Iris pigment epithelial cell (primary cell): ENCODE measurements at places on chromosomes 12 and 14.

DNA sequence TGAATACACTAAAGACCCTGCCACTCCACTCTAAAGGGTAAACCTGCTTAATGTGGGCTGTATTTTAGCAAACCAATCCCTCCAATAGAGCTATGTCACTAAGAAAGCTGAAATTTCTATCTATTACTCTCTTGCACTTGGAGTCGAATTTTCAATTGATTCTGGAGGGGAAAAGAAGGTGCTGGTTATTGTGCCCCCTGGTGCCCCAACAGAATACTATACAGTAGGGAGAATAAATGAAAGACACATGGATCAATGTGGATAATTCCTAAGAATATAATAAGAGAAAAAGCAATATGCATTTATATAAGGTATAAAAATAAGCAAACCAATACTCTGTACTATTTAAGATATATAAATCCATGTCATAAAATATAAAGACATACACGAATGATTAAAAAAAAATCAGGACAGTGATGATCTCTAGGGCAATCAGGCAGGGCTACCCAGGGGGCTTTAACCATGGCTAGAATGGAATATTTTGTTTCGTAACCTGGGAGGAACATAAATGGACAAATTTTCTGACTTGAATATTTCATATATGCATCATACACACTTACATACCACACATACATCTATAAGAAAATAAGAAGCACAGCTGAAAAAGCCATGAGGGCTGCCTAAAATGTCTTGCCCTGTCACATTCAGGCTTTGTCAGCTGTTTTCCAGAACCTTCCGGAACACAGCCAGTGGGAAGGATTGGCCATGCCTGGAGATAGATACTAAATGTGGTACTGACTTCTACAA lies 54.4 kb downstream of the EFCAB11 start:
- DNase-seq: peak; percentile 41

DNA sequence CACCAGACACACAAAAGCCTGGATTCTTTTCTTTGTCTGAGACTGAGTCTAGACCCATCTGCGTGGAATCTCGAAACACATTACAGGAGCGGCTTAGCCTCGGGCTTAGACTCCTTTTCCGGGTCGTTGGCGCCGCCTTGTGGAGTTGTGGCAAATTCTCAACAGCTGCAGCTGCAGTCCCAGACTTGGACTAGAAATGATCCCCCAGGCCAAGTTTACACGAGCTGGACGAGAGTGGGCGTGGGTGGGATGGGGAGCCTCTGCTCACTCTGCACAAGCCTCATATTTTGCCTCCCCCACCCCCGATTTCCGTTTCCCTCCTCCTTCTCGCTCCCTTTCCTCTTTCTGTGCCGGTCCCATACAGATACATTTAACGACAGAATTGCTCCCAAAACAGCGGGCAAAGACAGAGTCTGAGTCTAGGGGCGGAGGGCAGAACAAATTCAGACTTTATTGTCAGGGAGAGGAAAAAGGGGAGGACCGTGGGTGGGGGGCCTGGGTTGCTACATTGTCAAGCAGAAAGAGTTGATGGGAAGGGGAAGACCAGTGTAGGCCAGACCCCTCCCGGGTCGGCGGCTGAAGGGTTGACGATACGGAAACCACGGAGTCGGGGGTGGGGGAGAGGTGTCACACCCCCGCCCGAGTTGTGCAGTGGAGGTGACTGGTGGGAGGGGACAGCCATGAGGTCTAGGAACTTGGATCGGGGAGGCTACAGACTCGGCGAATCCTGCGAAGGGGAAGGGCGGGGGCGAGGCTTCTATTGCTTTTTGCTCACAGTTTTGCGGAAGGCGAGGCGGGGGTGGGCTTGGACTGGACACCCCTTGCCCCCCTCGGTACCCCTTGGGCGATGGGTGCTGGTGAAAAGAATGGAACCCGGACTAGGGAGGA lies 4.7 kb upstream of the GPR84 start:
- DNase-seq: peak; percentile 88

GRCh38 chr14:83196236-83196635 lies 1662.6 kb upstream of the SEL1L start:
- peak; percentile 55 for DNase-seq

DNA sequence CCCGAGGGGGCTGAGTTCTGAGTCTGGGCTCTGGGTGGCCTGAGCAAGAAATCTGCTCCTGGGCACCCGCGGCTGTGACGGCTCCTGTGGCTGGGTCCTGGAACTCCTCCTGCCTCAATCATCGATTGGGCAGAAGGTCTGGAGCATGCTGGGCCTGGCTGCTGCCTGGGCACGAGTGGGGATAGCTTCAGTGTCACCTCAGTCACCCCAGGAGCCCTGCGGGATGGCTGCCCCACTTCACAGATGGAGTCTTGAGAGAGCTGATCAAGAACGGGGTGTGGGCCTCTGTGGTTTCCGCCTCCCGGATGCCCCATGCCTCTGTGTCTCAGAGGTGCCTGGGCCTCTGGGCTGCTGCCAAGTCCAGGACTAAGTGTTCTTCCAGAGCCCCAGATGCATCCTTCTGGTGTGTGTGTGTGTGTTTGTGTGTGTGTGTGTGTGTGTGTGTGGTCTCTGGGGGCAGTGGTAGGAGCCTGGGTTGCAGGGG lies 185.6 kb upstream of the C14orf180 start:
- peak; percentile 12 for DNase-seq

GRCh38 chr14:32417956-32418552 lies 89.0 kb downstream of the AKAP6 start:
- peak; percentile 74 for DNase-seq

DNA sequence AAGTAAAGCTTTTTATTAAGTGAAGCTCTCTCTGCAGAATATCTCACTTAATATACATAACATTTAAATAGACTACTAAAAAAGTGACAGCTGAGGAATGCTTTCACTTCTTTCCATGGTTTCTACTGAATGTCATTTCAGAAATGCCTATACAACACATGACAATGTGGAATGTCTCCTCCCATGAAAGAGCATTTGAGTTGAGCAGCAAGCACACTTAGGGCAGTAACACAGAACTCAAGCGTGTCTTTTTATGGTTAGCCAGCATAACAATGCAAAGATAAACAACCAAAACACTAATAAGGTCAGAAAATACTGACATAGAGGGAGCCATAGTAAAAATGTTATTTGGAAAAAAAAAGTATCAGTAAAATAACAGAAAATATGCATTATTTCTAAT lies 9.4 kb downstream of the PPP1R12A start:
- no peak for DNase-seq

GRCh38 chr12:17999174-17999801 lies 90.7 kb downstream of the RERGL start:
- no peak for DNase-seq

GRCh38 chr14:41609704-41610183 lies 3.1 kb downstream of the LRFN5 start:
- DNase-seq: peak; percentile 28

DNA sequence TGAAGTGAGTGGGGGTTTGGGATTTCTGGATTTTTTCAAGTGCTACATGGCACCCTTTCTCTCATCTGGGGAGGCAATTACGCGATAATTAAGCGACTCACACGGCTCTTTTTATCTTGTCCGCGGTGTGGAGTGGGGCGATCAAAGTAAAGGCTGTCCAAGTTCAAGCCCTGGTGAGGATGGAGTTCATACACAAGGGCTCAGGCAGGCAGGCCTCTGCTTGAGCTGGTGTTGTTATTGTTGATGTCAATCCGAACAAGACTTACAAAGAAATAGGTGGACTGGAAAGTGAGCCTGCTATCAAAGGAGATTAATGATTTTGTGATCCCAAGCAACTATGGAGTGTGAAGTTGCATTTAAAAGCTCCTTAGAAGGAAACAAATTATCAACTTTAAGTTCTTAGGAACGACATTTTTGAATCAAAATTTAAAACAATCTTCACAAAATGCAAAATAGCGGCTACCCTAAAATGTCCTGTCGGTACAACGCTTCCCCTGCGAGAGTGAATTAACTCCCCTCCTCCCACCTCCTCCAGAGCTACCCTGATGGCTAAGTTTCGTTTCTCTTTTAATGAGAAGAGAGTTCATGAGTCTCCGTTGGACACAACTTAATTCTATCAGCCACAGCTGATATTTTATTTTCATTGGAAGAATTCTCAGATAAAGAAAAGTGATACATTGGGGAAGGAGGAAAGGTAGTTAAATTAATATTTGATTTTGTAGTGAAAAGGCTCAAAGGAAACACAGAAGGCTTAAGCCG lies 5.9 kb downstream of the FOXA1 start:
- DNase-seq: no peak

DNA sequence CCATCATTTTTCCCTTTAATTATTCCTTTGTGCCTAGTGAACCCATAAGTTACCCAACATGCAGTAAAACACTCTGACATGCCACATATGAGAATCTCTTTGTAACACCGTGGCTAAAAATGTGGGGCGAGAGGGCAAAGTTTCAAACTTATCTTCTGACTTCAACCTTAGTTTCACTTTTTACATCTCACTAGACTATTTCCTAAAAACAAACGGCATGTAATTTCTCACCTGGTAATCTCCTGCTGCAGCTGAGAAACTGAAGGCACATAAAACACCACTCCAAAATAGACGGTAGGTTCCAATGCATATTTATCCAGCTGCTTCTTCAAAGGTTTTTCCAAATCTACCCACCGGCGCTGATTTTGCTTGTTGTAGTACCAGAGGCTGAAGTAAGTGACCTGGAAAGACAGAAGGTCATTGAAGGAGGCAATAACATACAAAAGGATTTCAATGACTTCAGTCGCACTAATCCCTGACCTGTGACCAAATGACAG lies 37.9 kb downstream of the PTPN21 start:
- DNase-seq: no peak
